ENCODE measurements at places on chromosomes 2 and 18.

DNA sequence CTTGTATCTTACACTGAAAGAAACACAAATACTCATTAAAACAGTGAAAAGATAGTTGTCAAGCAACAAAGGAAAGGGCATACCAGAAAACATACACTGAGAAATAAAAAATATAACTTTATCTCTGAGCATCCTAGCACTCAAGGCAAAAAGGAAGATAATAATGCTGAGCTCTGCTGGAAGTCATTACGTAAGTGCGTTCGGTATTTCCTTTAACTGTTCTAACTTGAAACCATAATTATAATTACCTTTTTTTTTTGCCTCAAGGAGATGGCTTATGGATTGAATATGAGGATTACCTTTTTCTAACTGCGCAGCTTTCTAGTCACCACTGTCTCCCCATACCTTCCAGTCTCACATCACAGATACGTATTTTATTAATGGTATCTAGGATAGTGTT is 308.1 kb downstream of the GBX2 start:
- no peak for DNase-seq

DNA sequence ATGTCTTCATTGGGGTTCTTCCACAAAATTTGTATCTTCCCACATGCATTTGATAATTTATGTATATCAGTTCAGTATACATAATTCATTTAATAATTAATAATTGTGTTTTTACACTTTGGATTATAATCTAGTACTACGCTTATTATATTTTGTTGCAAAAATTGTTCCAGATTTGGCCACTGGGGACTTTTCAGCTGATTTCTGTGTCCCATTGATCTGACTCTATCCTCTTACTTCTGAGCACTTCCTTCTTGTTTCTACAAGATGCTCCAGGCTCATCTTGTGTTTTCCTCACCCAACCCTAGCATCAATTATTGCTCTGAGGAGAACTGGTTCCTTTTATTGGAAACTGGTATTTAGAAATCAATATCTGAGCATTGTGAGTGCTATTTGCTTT is 215.3 kb upstream of the CDH19 start:
- DNase-seq, result no peak

GRCh38 chr18:23506393-23506792 is 3.1 kb downstream of the RMC1 start:
- DNase-seq, result no peak

DNA sequence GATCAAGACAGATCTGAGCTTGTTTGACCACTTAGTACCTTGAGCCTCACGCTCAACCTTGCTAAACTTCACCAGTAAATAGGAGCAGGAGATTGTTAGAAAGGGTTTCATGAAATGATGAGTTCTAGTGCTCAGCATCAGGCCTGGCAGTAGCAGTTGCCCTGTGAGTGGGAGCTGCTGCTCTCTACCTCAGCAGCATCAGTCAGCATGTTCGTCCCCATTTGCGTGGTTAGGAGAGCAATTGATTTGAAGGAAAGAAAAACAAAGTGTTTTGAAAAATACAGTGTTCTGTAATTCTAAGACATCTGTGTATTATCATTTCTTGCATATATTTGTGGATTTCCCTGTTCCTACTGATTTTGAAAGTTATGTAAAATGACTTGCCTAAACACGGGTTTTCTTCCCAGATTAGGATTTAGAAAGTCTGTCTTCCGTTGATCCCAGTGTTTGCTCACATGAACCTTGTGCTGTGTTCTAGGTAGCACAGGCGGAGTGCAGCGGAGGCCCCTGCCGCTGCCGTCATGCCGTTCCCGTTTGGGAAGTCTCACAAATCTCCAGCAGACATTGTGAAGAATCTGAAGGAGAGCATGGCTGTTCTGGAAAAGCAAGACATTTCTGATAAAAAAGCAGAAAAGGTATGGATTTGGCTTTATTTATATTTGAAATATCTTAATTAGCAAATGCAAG is 47.0 kb downstream of the CAB39 start:
- DNase-seq, result no peak

GRCh38 chr2:191679818-191680600 is 2.1 kb downstream of the NABP1 start:
- no peak for DNase-seq

DNA sequence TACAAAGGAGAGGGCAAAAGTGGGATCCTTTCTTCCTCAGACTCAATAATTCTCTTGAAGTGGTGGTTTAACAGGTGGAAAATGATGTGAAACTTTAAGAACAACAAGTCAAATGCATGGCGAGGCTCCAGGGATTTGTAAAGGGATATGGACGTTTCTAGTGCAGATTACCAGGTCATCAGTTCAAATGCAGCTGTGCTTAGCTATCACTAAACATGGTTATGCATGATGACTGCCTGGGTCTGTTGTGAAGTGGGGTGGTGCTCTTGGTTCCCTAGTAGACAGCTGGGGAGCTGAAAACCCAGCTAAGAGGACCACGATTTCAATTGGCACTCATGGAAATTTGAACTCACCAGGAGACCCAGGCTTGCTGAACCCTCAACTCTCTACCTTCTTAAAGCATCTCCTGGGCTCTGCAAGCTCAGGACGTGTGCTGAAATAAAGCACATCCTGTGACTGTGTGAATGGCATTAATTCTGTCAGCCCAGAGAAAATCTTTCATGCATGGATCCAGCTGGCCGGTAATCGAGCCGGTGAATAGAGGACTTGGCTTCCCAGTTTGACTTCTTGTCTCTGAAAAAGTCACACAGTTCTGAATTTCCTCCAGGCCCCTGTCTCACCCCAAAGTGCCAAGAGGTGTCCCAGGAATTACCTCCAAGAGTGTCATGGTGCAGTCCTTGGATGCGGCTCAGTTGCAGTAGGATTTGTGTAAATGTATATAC is 146.1 kb downstream of the MTX2 start:
- no peak for DNase-seq

GRCh38 chr2:120697471-120697870 is 38.2 kb upstream of the GLI2 start:
- DNase-seq, result no peak

DNA sequence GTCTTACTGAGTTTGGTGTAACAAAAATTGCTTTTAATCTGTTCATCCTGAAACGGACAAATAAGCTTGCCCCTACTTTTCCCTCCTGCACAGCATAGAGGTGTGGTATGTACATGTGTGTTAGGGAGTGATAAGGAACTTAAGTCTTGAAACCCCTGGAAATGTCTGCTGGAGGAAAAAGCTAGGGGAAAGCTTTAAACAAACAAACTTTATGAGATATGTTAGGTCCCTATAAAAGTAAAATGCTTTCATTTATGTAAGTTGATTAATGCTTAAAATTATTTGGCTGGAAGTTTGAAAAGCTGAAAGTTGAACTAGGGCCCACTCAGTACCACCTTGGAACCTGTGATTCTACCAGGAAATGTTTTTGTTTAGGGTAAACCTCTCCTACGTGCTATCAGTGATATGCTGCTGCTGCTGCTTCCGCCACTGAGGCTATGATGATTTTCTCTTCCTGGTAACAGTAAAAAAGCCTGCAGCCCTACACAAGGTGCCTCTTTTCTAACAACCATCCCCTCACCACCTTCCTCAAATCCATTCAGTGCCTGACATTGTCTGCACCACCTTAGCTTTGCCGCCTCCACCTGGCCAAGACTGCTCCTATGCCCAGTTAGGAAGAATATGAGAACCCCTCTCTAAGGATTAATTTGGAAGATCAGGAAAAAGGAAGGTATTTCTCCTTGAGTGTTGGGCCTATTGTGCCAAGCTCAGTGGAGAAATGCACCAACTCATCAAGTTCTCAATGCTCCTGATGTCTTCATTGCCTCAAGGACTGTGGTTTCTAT is 2.5 kb upstream of the YES1 start:
- no peak for DNase-seq

GRCh38 chr18:62242955-62243354 is 55.9 kb downstream of the RELCH start:
- DNase-seq, result no peak

- no peak for DNase-seq
Observed at GRCh38 chr18:58148954-58149471, 105.0 kb downstream of the NEDD4L start.

DNA sequence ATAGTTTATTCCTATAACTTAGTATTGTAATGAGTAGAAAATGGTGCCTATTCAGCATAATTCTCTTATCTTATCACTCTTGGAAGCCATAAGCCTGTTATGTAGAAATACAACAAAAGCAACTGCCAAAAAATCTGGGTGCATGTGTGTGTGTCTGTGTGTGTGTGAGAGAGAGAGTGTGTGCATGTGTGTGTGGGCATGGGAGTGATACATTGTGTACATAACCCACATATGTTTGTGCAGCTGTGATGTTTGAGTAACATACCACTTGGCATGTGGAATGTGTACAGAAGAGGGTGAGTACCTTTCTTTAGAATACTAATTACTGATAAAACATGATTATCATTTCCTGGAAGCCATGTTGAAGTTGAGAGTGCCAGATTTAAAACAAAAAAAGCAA is 642.3 kb upstream of the SYT4 start:
- DNase-seq, result no peak

GRCh38 chr2:238388794-238389193 is 37.9 kb upstream of the ASB1 start:
- DNase-seq, result no peak

- DNase-seq, result no peak
Observed at GRCh38 chr18:36757991-36758390, 70.8 kb downstream of the TPGS2 start.

DNA sequence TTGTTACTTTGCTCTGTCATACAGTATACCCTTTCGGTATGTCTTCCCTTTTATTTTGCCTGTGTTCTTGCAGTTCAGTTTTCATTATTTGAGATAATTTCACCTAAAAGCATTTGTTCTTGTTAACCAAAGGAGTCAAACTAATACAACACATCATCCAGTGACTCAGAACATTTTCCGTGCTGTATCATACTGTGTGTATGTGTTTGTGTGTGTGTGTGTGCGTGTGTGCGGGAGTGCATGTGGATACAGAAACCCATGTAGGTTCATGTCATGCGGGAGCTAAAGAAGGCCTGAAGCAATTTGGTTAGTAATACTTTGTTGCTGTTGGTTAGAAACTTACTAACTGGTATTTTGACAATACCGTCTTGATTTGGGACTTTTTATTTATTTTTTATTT is 60.0 kb downstream of the CEP192 start:
- peak; percentile 49 for DNase-seq

GRCh38 chr2:74530239-74531187 is 780 bp downstream of the HTRA2 start:
- peak; percentile 55 for DNase-seq

- no peak for DNase-seq
Observed at GRCh38 chr2:206456078-206456754, 12.9 kb downstream of the ADAM23 start.

GRCh38 chr18:68735483-68736343 is 20.8 kb upstream of the TMX3 start:
- no peak for DNase-seq

DNA sequence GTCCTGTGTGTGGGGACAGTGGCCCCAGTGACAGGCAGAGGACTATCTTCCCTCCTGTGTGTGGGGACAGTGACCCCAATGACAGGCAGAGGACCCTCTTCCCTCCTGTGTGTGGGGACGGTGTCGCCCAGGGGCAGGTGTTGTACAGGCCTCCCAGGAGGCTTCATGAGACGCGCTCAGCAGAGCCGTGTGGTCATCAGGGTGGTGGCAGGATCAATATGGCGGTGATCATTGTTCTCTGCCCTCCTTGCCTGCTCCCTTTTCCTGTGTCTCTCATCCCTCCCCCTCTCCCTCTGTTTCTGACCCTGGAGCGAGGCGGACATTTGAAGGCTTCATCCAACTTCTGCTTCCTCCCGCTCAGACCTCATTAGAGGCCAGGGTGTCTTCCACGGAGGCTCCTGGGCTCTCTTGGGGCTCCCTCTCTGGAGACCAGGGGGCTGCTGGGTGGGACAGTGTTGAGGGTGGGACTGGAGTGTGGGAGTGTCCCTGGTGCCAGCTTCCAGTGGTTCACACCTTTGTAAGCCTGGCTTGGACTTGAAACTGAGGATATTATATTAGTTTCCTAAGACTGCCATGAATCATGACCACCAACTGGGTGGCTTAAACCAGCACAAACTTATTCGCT is 59.5 kb downstream of the ACKR3 start:
- DNase-seq, result no peak

- DNase-seq, result no peak
Observed at GRCh38 chr2:215394102-215394805, 41.6 kb downstream of the FN1 start.

- DNase-seq, result peak; percentile 21
Observed at GRCh38 chr2:147082850-147083522, 761.8 kb upstream of the ACVR2A start.

GRCh38 chr2:226932443-226932842 is 96.6 kb downstream of the RHBDD1 start:
- DNase-seq, result no peak

GRCh38 chr2:108905176-108905575 is 83.8 kb downstream of the EDAR start:
- no peak for DNase-seq

- no peak for DNase-seq
Observed at GRCh38 chr2:223047260-223047761, 4.7 kb upstream of the KCNE4 start.

DNA sequence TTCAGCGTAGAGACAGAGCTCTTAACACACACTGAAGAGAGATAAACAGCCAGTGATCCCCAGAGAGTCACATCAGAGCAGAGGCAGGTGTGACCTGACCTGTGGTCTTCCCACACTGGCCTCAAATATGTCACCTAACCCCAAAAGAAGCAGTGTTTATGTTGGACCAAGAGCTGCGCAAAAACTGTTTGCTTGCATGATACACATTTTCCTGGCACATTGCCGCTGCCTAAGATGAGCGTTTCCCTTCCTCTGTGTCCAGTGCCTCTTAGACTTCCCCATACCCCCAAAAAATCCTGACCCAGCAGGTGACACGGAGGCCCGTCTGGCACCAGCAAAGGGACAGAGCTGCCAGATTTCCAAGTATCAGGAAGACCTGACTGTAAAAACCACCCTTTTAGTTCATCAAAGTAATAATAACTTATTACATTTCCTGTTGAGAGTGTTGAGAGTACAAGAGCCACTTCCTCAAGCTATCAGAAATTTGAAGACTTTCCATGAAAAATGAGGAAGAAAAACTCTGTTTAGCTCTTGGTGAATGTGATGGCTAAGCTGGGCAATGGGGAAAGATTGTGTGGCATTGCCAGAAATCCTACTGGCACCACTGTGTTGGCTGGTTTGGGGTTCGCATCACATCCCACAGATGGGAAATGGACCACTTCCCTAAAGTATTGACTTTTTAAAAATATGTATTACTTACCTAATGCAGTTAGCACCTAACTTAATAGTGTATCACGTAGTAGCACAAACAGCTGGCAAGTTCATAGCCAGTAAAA is 6.7 kb downstream of the TNFRSF11A start:
- DNase-seq, result no peak

DNA sequence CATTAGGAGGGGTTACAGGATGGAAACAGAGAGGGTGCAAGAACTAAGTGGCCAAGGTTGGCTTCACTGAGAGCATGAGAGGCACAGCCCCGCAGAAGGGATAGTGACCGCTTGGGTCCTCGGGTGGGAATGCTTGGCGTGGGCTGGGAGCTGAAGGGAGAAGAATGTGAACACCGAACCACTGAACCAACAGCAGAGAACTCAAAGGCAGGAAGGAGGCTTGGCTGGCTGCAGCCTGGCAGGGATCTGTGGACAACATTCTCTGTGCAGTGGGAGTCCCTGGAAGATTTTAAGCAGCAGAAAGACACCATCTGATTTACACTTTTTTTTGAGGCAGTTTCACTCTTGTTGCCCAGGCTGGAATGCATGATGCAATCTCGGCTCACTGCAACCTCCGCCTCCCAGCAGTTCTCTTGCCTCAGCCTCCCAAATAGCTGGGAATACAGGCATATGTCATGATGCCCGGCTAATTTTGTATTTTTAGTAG is 33.9 kb downstream of the SOWAHC start:
- DNase-seq, result no peak
